ENCODE measurements at places on chromosomes 16 and 17.

DNA sequence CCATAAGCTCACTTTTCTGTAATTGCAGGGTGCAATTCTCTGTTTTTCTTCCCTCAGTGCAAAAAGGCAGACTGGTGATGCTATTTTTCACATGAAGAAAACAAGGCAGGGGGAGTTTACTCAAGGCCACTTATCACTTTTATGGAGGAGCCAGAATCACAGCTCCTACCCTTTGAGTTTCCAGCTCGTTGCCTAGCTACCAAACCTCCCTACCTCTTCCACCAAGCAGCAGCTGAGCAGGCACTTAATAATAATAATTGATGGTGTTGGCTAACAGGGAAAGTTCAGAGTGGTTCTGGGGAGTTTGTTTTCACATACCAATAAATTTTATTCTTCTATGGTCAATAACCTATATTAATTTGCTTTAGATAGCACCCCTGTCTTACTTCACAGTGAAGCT, 31.9 kb upstream of the MPHOSPH6 start:
- DNase-seq: no peak

DNA sequence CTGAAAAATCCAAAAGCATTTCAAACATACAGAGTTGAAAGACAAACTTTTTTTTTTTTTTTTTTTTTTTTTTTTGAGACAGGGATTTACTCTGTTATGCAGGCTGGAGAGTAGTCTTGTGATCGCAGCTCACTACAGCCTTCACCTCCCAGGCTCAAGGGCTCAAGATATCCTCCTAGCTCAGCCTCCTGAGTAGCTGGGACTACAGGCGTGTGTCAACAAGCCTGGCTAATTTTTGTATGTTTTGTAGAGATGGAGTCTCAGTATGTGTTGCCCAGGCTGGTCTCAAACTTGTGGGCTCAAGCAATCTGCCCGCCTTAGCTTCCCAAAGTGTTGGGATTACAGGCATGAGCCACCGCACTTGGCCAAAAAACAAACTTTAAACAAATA, 64.2 kb upstream of the KIFC3 start:
- no peak for DNase-seq

GRCh38 chr16:57823836-57824235, 21.5 kb upstream of the KIFC3 start:
- no peak for DNase-seq

- no peak for DNase-seq
Observed at GRCh38 chr17:45162025-45162687, 481 bp downstream of the HEXIM2 start.

DNA sequence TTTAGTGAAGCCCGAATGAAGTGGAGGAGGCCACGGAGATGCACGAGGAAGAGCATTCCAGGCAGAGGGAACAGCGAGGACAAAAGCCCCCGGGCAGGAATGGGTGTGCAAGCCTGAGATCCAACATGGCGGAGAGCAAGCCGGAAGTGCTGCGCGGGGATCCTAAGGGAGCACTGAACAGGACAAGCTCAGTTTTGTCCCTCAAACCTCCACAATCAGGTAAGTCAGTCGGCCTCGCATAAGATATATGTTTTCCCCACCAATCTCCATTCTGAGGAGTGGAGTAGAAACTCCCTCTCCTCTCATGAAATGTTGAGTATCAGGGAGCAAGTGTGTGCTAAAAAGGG, 32.9 kb upstream of the USP22 start:
- no peak for DNase-seq

DNA sequence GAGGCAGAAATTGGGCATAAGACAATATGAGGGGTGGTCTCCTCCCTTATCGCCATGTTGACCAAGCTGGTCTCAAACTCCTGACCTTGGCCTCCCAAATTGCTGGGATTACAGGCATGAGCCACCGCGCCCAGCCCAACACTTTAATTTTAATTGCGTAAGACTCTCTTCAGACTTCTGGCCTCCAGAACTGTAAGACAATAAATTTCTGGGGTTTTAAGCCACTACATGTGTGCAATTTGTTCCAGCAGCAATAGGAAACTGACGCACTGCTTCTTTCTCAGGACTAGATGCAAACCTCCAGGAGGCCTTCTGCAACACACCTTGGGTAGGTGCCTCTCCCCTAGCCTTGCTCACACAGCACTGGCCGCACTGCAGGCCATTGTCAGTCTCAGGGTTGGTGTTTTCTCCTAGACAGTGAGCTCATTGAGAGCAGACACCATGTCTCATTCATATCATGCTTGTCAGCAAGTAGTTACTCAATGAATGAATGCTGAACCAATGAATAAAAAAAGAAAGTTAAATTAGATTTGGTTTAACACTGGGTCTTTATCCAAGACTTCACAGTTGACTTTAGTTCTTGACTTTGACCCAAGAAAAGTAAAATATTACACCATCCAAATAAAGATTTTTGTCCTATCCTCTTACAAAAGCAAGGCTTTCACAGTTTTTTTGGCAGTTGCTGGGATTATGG, 5.5 kb upstream of the ACSF2 start:
- no peak for DNase-seq

- no peak for DNase-seq
Observed at GRCh38 chr16:4395055-4395726, 21.2 kb downstream of the CORO7 start.

DNA sequence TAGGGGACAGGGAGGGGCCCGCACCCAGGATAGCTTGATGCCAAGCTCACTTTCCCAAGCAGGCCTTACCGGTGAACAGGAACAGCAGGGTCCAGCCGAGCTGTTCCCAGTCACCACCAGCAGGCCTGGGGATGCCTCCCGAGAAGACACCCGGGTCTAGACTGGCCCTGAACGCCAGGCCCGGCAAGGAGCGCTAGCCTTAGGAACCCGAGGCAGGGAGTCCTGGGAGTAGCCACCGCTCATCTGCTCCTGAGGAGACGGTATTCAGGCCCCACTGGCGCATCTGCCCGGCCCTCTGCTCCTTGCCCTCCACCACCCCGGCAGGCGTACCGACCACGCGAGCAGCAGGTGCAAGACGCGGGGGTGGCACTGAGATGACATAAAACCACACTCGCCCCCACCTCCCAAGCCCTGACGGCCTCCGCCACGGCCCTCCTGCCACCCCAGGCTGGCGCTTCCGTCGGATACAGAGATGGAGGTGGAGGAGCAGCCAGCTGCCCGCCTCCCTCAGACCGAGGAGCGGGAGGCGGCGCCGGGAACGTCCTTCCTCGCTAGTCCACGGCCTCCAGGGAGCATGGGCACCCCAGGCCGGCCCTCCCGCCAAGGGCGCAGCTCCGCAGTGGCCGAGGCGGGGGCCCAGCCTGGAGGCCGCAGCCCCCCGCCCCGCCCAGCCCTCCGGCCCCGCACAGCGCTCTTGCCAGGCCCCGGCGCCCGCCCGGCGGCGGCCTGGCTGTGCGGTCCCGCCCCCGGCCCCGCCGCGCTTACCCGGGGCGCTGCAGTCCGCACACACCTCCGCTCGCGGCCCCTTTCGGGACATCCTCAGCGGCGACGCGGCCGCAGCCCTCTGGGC, 661 bp downstream of the GIT1 start:
- peak; percentile 69 for DNase-seq

DNA sequence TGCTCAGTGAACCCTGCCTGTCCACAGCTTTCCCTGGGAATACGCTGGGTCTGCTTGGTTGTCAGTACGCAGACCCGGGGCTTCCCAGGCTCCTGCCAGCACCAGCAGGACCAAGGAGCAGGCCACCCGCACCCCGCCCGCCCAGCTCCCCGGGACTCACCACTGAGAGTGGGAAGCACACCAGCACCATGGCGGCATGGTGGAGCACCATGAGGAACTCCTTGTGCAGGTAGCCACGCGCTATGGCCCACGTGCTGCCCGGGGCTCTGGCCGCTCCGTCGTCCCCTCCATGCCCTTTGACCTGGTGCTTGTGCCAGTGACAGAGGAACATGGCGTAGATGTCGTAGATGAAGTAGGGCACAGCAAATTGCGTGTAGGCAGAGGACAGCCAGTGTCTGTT, 3.5 kb downstream of the C16orf92 start:
- DNase-seq: no peak

- DNase-seq: no peak
Observed at GRCh38 chr16:9906218-9906617, 276.0 kb downstream of the GRIN2A start.

DNA sequence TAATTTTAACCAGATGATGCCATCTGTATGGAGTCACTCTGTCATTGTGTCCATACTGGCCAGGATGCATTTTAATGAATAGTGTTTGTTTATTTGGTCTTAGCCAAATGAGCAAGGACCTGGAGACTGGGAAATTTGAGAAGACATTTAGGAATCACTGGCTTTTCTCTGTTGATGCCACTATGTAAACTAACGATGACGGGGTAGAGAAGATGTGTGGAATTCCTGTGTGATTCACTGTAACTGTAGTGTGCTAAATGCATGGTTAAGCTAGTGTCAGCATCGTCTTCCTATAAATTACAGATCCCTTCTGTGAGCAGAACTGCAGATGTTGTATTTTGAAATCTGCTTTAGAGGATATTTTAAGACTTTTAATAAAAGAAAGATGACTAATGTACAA, 66.6 kb downstream of the NOS2 start:
- no peak for DNase-seq
